Karpas-422 (cell line): ENCODE measurements at places on chromosomes 7 and 10. TPM values are rescaled to one million over a fixed set of nuclear protein-coding genes. Genes with fewer than 3 reads are reported as not detected.

Gene IFIT2
- total RNA-seq: 0.75 and 0.97 TPM in 2 replicates

Gene ZNF503
- 0.04 TPM in 1 of 2 replicates, not detected in the other for total RNA-seq

Gene FFAR4
- not detected in 2 replicates for total RNA-seq

Gene EVX1
- total RNA-seq: not detected in 2 replicates

Gene CDK1
- 54.4 and 129 TPM in 2 replicates for total RNA-seq

Gene ANKRD26
- 13.2 and 16.3 TPM in 2 replicates for total RNA-seq

Gene ITPRIP
- total RNA-seq: 4.5 and 4.6 TPM in 2 replicates

Gene AGAP3
- 0.18 and 1.6 TPM in 2 replicates for total RNA-seq

Gene NYAP1
- total RNA-seq: not detected in 2 replicates

Gene PON1
- total RNA-seq: not detected in 2 replicates

Gene CPA4
- not detected in 2 replicates for total RNA-seq

Gene PTPRZ1
- total RNA-seq: not detected in 2 replicates

Gene EPHA1
- not detected in 2 replicates for total RNA-seq

Gene SHTN1
- total RNA-seq: not detected in 2 replicates

Gene AKR1C4
- not detected in 2 replicates for total RNA-seq

Gene EGR2
- 0.41 TPM in 1 of 2 replicates, not detected in the other for total RNA-seq

Gene TRDMT1
- total RNA-seq: 3.1 and 8.3 TPM in 2 replicates

Gene MRPS33
- 25.2 and 26.8 TPM in 2 replicates for total RNA-seq

Gene CH25H
- not detected in 2 replicates for total RNA-seq

Gene GLI3
- total RNA-seq: 0.07 TPM in 1 of 2 replicates, not detected in the other

Gene ZSCAN25
- total RNA-seq: 12.3 and 22.1 TPM in 2 replicates

Gene PDGFA
- total RNA-seq: 0.54 and 0.56 TPM in 2 replicates

Gene BLOC1S2
- 65.1 and 121 TPM in 2 replicates for total RNA-seq

Gene SPDYE2B
- not detected in 2 replicates for total RNA-seq

Gene IFIT1
- 0.18 and 0.30 TPM in 2 replicates for total RNA-seq

Gene ANKRD30A
- total RNA-seq: not detected in 2 replicates

Gene CLEC2L
- not detected in 2 replicates for total RNA-seq

Gene CPED1
- 0.04 and 1.2 TPM in 2 replicates for total RNA-seq

Gene ATOH7
- total RNA-seq: not detected in 2 replicates

Gene TMEM270
- total RNA-seq: not detected in 2 replicates

Gene GNG11
- total RNA-seq: not detected in 2 replicates

Gene CCDC172
- not detected in 2 replicates for total RNA-seq

Gene NODAL
- not detected in 2 replicates for total RNA-seq

Gene OLAH
- not detected in 2 replicates for total RNA-seq

Gene RTKN2
- not detected in 2 replicates for total RNA-seq

Gene UCN3
- not detected in 2 replicates for total RNA-seq
